ENCODE measurements at places on chromosomes 2 and 18.

GRCh38 chr2:150165988-150166312, 321.5 kb downstream of the RND3 start:
- DNase-seq, result no peak

GRCh38 chr18:66727991-66728390, 124.1 kb upstream of the CDH19 start:
- no peak for DNase-seq

DNA sequence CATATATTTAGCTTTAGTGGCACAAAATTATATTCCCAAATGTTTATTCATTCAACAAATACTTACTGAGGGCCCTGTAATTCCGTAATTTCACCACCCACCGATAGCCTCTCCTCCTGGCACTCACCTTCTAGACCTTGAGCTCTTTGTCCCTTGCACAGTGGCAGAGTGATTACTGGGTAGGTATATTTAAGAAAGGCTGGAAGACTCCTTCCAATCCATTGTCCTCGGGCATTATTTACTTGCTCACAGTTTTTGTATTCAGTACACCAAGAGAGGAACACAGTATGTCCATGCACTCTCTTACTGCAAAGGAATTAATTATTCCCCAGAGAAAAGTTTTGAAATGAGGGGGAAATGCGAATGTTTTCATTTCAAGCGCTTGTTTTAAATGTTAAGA, 1.1 kb upstream of the CDCA7 start:
- DNase-seq, result no peak

DNA sequence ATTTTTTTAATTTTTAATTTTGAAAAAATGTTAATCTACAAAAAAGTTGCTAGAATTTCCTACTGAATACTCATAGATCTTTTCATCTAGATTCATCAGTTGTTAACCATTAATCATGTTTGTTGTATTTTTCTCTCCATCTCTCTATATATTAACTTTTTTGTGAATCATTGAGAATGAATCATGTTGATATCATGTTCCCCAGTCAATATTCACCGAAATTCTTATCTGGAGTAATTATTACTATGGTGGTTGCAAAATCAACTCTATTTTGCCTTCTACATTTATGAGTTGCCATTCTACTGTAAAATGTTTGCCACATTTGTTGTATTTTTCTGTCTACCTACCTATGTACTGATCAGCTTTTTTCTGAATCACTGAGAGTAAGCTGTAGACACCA, 154.0 kb downstream of the SPP2 start:
- no peak for DNase-seq

GRCh38 chr2:46850742-46851141, 64.9 kb downstream of the MCFD2 start:
- DNase-seq, result peak; percentile 88

- DNase-seq, result no peak
These were observed 224.1 kb downstream of the PAX3 start for GRCh38 chr2:222074674-222075073.

DNA sequence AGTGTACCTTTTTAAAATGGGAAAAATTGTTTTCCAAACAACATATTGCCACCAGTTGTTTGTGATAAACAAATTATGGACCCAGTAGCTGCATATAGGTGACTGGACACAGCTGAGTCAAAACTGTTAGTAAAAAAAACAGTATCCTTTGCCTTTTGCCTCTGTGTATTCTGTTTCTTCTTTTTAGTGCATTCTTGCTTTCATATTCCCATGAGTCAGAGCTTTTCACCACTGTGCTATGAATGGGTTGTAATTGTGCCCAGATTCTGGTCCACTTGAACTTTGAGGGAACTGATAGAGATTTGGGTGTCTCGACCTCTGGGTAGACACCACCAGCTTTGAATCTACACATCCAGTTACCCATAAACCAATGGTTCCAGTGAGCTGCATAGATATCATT, 1441.9 kb upstream of the ZEB2 start:
- DNase-seq, result no peak

DNA sequence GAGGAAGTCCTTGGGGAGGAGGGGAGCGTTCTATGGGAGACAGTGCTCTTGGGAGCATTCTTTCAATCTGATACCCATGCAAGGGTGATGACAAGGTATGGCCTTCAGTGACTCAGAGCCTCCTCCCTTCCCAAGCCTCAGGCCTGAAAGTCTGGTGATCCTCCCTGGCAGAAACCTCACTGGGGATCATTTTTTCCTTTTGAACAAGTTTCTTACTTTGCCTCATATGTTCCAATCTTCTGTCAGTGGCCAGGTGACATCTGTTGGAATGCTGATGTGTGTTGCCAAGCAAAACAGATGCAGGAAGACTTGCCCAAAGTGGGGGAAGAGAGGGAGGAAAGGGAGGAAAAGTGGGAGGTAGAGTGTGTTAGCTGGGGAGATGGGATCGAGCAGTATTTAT, 224.8 kb downstream of the NEDD4L start:
- peak; percentile 33 for DNase-seq

DNA sequence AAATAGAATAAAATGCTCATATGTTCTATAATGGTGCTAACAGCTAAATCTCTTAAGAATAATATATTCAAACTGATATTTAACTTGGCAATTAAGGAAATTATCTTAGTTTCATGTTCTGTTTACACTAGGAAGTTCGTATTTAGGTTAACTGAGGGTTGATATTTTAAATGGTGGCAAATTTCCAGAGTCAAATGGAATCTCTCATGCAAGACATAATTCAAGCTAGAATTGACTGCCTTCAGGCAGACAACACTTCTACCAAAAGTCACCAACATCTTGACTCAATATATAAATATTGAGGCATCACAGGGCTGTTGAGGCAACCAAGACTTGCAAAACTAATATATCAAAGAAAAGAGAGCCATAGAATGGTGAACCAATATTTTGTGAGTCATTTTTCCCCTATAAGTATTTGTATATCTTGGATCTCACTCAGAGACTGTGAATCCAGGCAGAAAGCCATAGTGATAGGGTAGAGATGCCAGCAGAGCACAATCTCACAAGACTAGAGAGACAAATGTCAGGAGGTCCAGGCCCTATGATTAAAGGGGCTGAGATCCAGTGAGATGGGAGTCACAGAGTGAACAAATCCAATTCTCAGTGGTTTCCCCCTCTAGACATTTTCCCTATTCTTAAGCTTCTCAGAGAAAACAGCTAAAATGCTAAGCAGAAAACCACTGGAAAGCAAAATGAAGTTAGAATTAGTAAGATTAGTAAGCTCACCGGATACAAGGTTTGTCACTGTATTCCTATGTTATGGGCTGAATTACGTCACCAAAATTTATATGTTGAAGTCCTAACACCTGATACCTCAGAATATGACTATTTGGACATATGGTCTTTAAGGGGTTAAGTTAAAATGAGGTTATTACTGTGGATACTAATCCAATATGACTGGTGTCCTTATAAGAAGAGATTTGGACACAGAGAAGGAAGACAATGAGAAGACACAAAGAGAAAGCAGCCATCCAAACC, 358.2 kb upstream of the UBE2E3 start:
- no peak for DNase-seq

DNA sequence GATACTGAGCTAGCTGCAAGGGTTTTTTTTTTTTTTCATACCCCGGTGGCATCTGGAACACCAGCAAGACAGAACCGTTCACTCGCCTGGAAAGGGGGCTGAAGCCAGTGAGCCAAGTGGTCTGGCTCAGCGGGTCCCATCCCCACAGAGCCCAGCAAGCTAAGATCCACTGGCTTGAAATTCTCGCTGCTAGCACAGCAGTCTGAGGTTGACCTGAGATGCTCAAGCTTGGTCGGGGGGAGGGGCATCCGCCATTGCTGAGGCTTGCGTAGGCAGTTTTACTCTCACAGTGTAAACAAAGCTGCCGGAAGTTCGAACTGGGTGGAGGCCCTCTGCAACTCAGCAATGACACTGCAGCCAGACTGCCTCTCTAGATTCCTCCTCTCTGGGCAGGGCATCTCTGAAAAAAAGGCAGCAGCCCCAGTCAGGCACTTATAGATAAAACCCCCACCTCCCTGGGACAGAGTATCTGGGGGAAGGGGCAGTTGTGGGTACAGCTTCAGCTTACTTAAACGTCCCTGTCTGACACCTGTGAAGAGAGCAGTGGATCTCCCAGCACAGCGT, 5.1 kb upstream of the MIB1 start:
- no peak for DNase-seq

GRCh38 chr18:46400449-46400848, 256.6 kb downstream of the LOXHD1 start:
- DNase-seq, result no peak

- DNase-seq, result no peak
These were observed 34.3 kb upstream of the SNORC start for GRCh38 chr2:232835687-232836208.

GRCh38 chr2:159150280-159150746, 136.2 kb downstream of the WDSUB1 start:
- no peak for DNase-seq

All from HS-27A (cell line).